ENCODE measurements at places on chromosomes 5 and 9.

- no peak for DNase-seq
These were observed 438.1 kb downstream of the MAT2B start for GRCh38 chr5:163943546-163943945.

GRCh38 chr5:78985116-78985724, at the start of gene ARSB:
Gene ARSB (minus strand): TSS chr5:78985310. CDS start chr5:78985248, 62 bp downstream.
- peak; percentile 34 for DNase-seq

DNA sequence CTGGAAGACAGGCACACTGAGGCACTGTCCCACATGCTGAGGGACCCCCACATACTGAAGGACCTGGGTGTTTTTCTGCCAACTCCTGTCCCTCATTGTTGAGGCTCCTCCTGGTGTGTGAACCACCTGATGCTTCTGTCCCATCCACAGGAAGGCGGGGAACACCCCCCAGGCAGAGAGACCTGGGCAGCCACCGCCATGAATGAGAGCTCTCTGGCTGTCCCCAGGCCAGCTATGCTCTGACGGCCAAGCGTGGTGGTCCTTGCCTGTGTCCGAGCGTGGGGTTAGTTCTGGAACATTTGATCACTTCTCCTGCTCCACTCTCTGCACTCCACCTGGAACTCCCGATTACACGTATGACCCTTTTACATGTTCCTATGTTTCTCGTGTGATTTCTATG, 11.9 kb upstream of the LRRC14B start:
- no peak for DNase-seq

- DNase-seq = no peak
These were observed 53.2 kb upstream of the TMEM171 start for GRCh38 chr5:73067213-73067612.

- no peak for DNase-seq
These were observed 602.9 kb downstream of the TLE1 start for GRCh38 chr9:81086416-81086815.

Measured in activated T-cell treated with anti-CD3 and anti-CD28 coated beads, Interleukin-2, amount 50 U/mL, for 4 hours (primary cell).